CD4-positive, alpha-beta T cell (primary cell): ENCODE measurements at places on chromosomes 2 and 18.

- H3K36me3 ChIP-seq, result no peaks in the 10 kb centered on the region
- no peak for DNase-seq
- no peaks in the 10 kb centered on the region for H3K27me3 ChIP-seq
- no peak overlapping the region for H3K4me3 ChIP-seq
- no peaks in the 10 kb centered on the region for H3K4me1 ChIP-seq
Measured at GRCh38 chr2:154161286-154161685, 289.6 kb downstream of the GALNT13 start.

GRCh38 chr2:181697571-181697970 lies 17.3 kb upstream of the NEUROD1 start:
- no peak for DNase-seq
- no peaks in the 10 kb centered on the region for H3K4me1 ChIP-seq
- no peak overlapping the region for H3K4me3 ChIP-seq
- no peak overlapping the region for H3K27ac ChIP-seq

GRCh38 chr2:69645921-69646320 lies 2.4 kb upstream of the AAK1 start:
- H3K27ac ChIP-seq, result peak overlapping the region; percentile 87
- H3K27me3 ChIP-seq, result no peaks in the 10 kb centered on the region
- peaks cover 62% of the 10 kb centered on the region for H3K4me1 ChIP-seq
- peak overlapping the region; percentile 85 for H3K4me3 ChIP-seq

DNA sequence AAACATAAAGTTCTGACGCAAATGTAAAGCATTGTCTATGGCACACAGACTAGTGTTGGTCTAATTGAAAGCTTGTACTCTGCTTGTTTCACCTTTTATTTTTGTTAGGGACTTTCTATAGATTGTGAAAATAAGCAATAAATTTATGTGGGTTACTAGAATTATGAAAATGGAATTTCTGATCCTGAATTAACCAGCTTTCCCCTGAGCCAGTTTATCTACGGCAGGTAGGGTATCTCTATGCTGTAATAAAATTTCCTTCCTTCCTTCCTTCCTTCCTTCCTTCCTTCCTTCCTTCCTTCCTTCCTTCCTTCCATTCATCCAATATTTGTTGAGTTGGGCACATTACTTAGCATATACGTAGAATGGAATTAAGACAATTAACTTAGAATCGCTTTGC lies 362.6 kb upstream of the SPRED2 start:
- H3K27ac ChIP-seq, result no peak overlapping the region
- no peak for DNase-seq
- H3K4me3 ChIP-seq, result no peak overlapping the region
- no peaks in the 10 kb centered on the region for H3K36me3 ChIP-seq
